NCI-H460 (cell line): ENCODE measurements at places on chromosomes 16 and 17. TPM values are rescaled to one million over a fixed set of nuclear protein-coding genes. Genes with fewer than 3 reads are reported as not detected.

DNA sequence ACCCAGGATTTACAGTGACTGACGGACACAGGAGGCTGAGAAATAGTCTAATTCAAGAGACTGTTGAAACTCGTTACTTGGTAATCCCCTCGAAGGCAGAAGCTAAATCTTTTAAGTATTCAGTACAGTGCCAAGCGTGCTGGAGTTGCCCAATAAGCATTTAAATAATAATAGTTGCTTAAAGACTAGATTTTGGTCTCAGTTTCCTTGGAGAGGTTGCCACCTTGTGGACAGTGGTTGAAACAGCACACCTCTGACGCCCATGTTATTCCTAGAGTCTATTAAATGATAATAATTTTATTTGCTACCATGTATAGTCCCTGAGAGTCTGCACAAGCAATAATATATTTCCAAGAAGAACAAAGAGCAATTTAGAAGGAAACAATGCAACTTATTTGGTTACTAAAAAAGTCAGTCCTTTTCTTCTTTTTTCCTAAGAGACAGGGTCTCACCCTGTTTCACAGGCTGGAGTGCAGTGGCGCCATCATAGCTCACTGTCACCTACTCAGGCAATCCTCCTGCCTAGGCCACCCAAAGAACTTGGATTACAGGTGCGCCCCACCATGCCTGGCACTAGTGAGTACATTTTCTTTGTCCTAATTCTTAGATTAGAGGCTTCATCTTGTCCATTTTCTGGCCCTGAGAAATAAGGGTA lies 138.0 kb upstream of the NUDT7 start:
- peak; percentile 42 for DNase-seq

- no peak for DNase-seq
These were observed 59.7 kb downstream of the WDR45B start for GRCh38 chr17:82588266-82589175.

GRCh38 chr16:19874026-19874425 lies 10.6 kb downstream of the GPRC5B start:
- no peak for DNase-seq

IRF8 gene
- total RNA-seq, result not detected in 2 replicates

NPIPB9 gene
- 3.7 and 4.6 TPM in 2 replicates for total RNA-seq
